ENCODE measurements at places on chromosomes 16 and 17. TPM values are rescaled to one million over a fixed set of nuclear protein-coding genes. Genes with fewer than 3 reads are reported as not detected.

Gene HEXIM2
- polyA plus RNA-seq, result 6.4 TPM

DNA sequence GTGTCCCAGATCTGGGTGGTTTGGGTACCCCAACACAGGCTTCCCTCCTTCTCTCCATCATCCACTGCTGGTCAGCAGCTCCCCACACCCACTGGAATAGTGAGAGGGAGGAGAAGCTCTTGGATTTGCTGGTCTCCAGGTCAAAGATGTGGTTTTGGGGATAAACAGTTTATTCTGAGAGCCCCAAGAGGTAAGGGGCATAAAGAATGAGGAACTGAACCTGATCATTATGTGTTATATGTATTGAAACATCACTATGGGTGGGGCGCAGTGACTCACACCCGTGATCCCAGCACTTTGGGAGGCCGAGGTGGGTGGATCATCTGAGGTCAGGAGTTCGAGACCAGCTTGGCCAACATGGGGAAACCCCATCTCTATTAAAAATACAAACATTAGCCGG is 3.9 kb downstream of the DPEP2 start:
- no peak for DNase-seq

Gene KRTAP4-1
- polyA plus RNA-seq, result not detected

- DNase-seq, result no peak
Measured at GRCh38 chr17:69763503-69763902, 311.5 kb upstream of the KCNJ16 start.

- DNase-seq, result no peak
Measured at GRCh38 chr16:15973421-15973820, 24.0 kb downstream of the ABCC1 start.

Gene CRYM
- polyA plus RNA-seq, result not detected

DNA sequence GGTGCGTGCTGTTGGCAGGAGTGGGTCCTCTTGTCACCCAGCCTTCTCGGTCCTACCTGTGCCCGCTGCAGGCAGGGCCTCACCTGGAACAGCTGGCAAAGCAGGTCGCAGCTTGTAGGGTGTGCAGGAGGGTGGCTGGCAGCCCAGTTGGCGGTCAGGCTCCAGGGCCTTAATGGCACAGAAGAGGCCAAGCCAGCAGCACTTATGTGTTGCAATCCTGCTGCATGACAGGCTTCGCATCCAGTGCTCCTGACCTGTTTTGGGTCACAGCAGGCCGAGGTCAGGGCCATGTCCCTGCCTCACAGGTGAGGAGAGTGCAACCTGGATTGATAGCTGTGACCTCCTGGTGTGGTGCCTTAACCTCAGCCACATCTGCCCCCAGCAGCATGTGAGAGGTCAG is 31.9 kb downstream of the ZC3H18 start:
- DNase-seq, result no peak

Gene C17orf67
- polyA plus RNA-seq, result 1.4 TPM

Gene WDR45B
- 55.4 TPM for polyA plus RNA-seq

DNA sequence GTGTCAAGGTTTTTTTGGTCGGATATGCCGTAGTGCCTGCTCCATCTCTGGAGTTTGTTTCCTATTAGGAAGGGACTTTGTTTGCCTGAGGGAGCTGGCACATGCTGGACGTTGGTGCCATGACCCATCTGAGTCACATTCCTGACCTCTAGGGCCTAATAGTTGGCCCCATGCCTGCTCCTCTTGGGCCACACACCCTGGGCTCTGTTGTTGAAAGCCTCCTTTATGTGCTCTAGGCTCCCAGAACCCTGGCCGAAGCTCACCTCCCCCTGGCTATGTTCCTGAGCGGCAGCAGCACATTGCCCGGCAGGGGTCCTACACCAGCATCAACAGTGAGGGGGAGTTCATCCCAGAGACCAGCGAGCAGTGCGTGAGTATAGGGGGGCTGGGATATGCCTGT is 18.4 kb downstream of the LIMD2 start:
- no peak for DNase-seq

DNA sequence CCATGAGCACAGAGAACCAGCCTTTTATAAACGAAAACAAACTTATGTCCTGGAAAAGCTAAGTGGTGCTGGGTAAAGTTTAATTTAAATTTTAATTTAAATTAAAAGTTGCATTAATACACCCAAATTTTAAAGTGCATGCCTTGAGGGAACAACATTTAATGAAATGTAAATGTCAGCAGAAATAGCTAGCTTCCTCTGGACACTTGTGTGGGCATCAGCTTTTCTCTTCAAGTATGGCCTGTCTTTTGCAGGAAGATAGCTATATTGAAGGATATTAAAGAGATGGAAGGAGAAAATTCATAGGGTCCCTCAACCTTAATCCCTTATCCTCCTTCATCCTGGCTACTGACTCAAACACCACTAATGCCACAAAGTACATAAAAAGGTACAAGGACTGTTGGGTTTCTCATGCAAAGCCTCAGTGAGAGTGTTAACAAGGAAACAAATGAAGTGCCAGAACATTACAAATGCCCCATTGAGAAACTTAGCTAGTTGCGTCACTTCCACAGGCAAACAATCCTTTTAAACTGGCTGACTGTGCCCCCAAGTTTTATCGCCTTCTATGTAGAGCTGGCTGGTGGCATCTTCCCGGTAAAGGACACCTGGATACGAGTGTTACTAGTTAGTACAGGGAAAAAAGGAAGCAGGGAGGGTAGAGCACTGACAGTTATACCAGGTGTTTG is 14.1 kb downstream of the PHF12 start:
- no peak for DNase-seq

- DNase-seq, result no peak
Measured at GRCh38 chr17:7324438-7324779, 4.7 kb downstream of the NEURL4 start.

DNA sequence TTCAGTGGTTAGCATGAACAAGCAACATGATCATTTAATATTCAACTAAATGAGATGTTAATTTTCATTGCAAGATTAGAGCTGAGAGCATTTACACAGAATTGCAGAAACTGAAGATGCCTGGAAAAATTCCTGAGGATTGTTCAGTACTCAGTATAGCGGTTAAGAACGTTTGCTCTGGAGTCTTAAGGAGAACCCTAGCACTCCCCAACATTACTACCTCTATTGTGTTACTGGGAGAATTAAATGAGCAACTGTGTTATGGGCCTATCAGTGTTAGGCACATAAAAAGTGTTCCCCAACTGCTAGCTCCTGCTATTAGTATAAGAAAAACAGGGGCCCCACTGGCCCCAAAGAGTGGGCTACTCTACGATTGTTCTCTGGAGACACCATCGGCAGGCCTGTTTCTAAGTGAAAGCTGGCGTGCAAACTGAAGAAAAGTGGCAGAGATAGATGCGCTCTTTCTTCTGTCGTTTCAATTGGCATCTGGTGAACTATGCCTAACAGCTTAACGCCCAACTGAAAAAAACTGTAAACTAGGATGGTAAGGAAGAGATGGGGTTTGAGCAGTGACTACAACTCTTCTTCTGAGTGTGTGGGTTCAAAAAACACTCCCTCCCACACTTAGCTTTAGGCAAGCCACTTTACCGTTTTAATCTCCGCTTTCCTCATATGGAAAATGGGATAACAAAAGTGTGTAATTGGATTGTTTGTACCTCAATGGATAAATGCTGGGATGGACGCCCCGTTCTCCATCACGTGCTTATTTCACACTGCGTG is 1.3 kb downstream of the CDR2 start:
- no peak for DNase-seq

DNA sequence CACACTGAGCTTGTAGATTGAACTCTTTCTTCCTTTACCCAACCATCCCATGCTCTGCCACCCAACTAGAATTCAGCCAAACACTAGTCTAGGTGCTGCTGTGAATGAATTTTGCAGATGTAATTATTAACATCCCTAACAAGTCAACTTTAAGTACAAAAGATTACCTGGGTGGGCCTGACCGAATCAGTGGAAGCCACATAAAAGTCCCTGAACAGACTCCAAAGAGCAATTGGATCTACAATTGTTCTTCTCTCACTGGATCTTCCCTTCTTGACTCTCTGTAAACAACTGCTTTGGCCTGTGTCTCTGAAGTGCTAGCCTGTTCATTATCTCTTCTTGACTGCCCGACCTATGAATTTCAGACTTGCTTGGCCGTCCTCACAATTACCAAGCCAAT is 67.9 kb downstream of the PMP22 start:
- DNase-seq, result no peak

GRCh38 chr16:1109648-1110047 is 13.6 kb upstream of the C1QTNF8 start:
- no peak for DNase-seq

DNA sequence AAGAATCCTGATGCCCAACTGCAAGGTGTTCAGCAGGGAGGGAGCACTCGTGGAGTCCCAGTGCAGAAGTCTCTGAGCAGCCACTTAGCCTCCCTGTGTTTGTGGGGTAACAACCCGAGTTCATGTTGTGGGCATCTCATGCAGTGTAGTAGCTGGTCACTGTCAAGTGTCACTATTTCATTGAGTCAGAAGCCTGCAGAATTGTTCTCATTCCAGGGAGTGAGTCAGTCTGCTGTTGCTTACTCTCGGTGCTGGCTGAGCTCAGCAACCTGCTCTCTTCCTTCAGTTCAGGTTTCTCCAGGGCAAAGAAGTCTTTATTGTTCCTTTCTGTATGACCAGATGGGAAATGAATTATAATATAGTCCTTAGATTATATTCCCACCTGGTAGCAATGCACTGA is 24.1 kb downstream of the HMOX2 start:
- DNase-seq, result no peak

- peak; percentile 56 for DNase-seq
Measured at GRCh38 chr16:74034862-74035261, 261.8 kb upstream of the PSMD7 start.

Gene ENPP7
- polyA plus RNA-seq, result not detected

GRCh38 chr16:81797443-81797842 is 18.4 kb downstream of the PLCG2 start:
- DNase-seq, result no peak

- DNase-seq, result no peak
Measured at GRCh38 chr16:57679767-57680482, 11.8 kb downstream of the ADGRG3 start.

- DNase-seq, result no peak
Measured at GRCh38 chr17:4678448-4679026, 25.4 kb downstream of the PELP1 start.

DNA sequence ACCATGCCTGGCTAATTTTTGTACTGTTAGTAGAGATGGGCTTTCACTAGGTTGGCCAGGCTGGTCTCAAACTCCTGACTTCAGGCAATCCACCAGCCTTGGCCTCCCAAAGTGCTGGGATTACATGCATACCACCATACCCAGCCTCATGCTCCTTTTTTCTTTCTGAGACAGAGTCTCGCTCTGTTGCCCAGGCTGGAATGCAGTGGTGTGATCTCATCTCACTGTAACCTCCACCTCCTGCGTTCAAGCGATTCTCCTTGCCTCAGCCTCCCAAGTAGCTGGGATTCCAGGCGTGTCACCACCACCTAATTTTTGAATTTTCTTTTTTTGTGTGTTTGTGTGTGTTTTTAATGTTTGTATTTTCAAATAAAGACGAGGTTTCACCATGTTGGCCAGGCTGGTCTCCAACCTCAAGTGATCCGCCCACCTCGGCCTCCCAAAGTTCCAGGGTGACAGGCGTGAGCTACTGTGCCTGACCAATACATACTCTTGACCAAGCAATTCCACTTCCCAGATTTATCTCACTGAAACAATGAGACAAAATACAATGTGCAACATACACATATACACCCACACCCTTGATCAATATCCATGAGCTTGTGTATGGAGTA is 5.0 kb downstream of the GRB2 start:
- DNase-seq, result no peak

GRCh38 chr17:44549686-44550085 is 7.6 kb upstream of the FZD2 start:
- no peak for DNase-seq

Gene CCDC200
- polyA plus RNA-seq, result 13.8 TPM

Gene HSD17B1
- polyA plus RNA-seq, result 1.6 TPM

Gene CA7
- polyA plus RNA-seq, result not detected

DNA sequence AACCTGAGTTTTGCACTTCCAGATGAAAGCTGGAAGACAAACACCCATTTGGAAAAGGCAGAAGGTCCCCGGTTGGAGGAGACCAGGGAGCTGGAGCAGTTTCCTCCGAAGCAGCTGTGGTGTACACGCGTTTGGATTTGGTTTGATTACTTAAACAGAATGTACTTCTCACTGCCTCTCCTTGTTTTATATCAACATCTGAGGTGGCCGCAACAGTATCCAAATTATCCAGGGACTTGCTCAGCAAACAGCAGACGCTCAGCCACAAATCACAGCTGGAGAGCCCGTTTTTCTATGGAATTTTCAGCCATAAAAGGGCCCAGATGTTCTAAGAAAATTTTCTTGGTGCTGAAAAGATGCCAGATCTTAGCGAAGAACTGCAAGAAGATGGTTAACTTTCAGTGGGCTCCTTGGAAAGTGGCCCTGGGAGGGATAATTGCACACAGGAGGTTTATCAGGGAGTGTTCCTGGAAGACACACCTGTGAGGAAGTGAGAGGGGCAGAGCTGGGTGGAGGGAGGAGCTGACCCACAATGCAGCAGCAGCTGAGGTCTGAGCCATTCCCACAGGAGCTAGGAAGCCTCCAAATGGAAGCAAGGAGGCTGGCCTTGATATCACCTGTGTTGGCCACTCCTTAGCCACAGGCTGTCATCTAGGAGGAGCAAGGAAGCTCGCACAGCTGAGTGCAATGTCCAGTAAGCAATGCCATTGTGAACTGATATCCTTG is 28.9 kb upstream of the CDH5 start:
- peak; percentile 61 for DNase-seq

GRCh38 chr16:3092501-3092941 is 6.6 kb downstream of the ZSCAN10 start:
- DNase-seq, result no peak

Gene NUDT7
- polyA plus RNA-seq, result not detected

GRCh38 chr17:75003957-75004355 is 8.5 kb upstream of the MRPL58 start:
- no peak for DNase-seq

Gene MPG
- polyA plus RNA-seq, result 24.6 TPM

- no peak for DNase-seq
Measured at GRCh38 chr17:15386083-15386482, 44.7 kb upstream of the TEKT3 start.

- no peak for DNase-seq
Measured at GRCh38 chr17:40956401-40957254, 10.1 kb downstream of the KRT39 start.
